Left cardiac atrium (tissue), 4 donors: ENCODE measurements at places on chromosomes 3 and 15. TPM values are rescaled to one million over a fixed set of nuclear protein-coding genes. Genes with fewer than 3 reads are reported as not detected.
A peak's percentile ranks its signal among the peaks of the same experiment; 100 is the strongest.

GRCh38 chr3:10557781-10558373, 52.5 kb upstream of the ATP2B2 start:
- no peak for DNase-seq

CYP19A1 gene
- total RNA-seq: 0.56 TPM

GRCh38 chr15:74392902-74393301, 25.5 kb upstream of the CYP11A1 start:
- no peak for DNase-seq

DNA sequence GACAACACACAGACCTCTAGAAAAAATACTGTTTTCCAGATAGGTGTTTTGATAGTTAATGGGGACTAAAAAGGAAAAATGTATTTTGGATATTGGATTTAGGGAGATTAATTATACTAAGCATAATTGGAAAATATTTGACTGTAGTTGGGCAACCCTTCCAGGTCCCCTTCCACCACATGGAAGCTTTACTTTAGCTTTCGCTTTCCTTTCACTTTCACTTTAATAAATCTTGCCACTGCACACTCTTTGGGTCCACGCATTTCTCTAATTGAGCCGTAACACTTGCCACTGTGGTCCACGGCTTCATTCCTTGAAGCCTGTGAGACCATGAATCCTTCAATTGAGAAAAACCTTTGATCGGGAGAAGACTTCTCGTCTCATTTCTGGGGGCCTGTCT, 15.5 kb downstream of the GLDN start:
- no peak for DNase-seq

DNA sequence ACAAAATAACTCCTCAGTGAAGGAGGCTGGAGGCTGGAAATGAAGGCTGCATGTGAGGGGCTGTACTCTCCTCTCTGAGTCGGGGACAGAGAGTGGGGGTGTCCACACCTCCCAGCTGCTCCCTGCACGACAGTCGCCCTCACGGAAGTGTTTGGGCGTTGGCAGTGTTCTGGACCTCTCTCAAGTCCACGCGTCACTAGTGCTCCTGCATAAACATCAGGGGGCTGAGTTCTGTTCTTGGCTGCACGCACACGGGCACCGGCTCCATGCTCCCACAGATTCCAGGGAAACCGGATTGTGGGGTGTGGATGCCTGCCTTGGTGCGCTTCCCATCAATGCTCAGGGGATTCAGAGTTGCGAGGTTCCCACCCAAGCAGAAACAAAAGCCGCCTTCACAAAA, 7.4 kb downstream of the RASGRF1 start:
- no peak for DNase-seq

DNA sequence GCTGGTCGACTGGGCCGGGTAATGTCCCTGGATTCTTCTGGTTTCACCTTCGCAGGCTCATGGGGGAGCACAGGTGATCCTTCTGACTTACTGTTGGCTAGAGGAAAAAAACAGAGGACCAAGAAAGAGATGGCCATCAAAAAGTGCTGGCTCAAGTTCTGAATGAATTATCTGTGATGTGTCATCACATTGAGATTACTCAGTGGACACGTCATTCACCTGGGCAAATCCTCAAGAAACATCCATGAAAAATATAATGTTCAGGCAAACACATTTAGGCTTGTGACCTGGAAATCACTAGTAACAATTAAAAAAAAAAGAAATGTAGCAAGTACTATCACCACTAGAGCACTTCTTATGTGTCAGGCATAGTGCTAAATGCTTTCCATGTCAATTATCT, 81.5 kb upstream of the SLC2A2 start:
- DNase-seq: no peak

GRCh38 chr3:186580785-186581184, 10.3 kb downstream of the DNAJB11 start:
- DNase-seq: no peak

ZIC1 gene
- not detected for total RNA-seq

DNA sequence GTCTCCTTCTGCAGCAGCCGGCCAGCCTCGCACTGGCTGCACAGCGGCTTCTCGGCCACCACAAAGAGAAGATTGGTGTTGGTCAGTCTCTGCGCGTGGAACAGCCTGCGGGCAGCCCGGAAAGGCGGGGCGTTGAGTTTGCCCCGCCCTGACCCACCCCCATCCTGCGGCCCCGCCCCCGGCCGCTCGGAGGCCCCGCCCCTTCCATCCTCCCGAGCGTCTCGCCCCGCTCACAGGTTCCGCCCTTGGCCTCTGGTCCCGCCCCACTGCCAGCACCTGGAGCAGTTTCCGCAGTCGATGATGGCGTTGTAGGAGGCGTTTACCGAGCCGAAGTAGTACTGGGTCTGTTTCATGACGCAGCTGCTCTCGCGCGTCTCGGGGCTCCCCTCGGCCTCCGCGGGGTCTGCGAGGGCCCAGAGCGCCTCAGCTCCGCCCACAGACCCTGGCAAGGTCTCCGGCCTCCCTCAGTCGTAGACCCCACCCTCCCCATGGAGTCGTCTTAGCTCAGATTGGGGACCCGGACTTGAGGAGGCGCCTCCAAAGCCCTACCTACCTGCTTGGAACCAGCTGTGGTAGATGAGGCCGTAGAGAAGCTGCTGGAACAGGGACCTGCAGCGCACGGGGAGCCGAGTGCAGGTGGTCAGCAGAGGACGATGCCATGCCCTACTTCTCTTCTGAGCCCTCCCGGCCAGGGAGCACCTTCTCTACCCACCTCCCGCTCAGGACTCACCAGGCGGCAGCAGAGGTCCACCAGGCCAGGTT, 5.9 kb upstream of the TMEM115 start:
- peak; percentile 87 for DNase-seq

PRSS50 gene
- not detected for total RNA-seq

SEC11A gene
- 104 TPM for total RNA-seq

RASL12 gene
- 53.3 TPM for total RNA-seq

GOLGA6L10 gene
- 0.34 TPM for total RNA-seq

COL7A1 gene
- 5.2 TPM for total RNA-seq

- peak; percentile 37 for DNase-seq
Observed at GRCh38 chr3:112627419-112627818, 13.5 kb downstream of the CCDC80 start.

GRCh38 chr3:59372346-59372745, 322.5 kb upstream of the CFAP20DC start:
- no peak for DNase-seq

IMPG2 gene
- total RNA-seq: 0.31 TPM

DLEC1 gene
- 0.29 TPM for total RNA-seq

SERPINI1 gene
- total RNA-seq: 4.2 TPM

DNA sequence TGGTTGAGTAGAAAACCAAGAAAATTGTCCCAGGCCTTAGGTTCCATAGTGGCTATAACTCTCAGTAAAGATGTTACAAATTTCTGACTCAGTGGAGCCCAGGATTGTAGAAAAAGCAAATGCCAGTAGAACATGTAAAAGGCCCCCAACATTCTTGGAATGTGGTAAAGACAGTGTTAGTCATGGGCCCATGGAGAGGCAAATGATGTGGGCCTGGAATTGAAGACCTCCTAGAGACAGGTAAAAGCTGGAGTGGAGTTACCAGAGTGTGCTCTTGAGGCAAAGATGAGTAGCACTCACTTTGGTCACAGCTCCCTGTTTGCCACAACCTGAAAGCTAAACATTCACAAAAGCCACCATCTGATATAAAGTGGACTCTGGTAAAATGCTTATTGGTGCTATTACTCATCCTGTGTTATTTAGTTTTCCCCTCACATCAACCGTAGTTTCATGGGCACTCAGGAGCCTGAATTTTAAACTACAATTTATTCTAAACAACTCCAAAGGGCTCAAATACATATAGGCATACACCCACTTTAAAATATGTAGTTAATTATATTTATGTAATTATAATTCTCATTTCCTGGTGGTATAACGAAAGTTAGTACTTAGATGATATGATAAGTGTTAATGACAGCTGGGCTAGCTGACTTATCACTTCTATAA, 359.6 kb upstream of the NECTIN3 start:
- no peak for DNase-seq

DNA sequence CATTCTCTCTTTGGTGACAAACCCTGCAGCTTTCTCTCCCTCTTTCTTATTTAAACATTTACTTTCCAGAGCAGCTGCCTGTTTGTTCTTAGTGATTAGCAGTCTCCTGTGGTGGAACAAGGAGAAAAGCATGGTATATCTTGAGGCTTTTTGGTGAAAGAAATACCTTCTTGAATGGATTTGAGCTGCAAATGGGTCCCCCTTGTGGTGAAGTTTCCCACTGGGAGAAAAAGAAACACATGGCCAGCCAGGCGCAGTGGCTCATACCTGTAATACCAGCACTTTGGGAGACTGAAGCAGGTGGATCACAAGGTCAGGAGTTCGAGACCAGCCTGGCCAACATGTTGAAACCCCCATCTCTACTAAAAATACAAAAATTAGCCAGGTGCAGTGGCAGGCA, 48.3 kb upstream of the ACP3 start:
- no peak for DNase-seq

- peak; percentile 85 for DNase-seq
Observed at GRCh38 chr15:80856809-80857377, 77.7 kb downstream of the CEMIP start.

- DNase-seq: no peak
Observed at GRCh38 chr15:38877471-38877870, 312.9 kb upstream of the RASGRP1 start.

GRCh38 chr3:100256731-100257151, 4.1 kb upstream of the TBC1D23 start:
- no peak for DNase-seq

CFAP91 gene
- 0.58 TPM for total RNA-seq

DNA sequence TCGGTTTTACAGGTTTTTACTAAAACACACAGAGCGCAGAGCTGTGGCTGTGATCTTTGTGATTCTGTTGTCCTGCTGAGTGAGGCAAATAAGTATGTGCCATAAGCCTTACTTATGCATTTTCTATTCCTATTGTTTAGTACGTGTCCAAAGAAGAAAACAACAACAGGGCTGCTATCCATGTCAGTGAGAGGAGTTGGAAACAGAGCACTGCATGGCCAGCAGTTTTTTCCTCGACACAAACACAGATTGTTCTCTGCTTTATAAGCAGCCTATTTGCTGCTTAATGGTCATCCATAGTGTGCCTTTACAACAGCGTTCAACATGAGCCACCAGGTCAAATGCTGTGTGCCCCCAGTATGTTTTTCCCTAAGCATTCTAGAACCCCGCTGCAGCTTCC, 79.8 kb downstream of the SHQ1 start:
- no peak for DNase-seq

DNA sequence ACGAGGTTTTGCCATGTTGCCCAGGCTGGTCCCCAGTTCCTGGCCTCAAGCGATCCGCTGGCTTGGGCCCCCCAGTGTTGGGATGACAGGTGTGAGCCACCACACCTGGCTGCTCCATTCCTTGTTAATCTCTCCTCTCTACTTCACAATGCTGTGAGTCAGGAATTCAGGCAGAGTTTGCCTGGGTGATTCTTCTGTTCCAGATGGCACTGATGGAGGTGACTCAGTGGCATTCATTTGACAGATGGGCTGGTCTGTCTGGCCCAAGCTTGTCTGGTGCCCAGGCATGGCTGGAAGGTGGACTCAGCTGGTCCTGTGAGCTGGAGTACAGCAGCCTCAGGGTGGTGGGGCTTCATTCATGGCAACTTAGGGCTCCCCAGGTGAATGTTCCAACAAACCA, 43.2 kb downstream of the SLC6A20 start:
- no peak for DNase-seq

GRCh38 chr3:169181666-169182065, 481.8 kb downstream of the MECOM start:
- no peak for DNase-seq

- DNase-seq: no peak
Observed at GRCh38 chr3:11289864-11290263, 17.7 kb downstream of the ATG7 start.

PTH1R gene
- total RNA-seq: 5.4 TPM

MAP3K13 gene
- total RNA-seq: 12.5 TPM

DNA sequence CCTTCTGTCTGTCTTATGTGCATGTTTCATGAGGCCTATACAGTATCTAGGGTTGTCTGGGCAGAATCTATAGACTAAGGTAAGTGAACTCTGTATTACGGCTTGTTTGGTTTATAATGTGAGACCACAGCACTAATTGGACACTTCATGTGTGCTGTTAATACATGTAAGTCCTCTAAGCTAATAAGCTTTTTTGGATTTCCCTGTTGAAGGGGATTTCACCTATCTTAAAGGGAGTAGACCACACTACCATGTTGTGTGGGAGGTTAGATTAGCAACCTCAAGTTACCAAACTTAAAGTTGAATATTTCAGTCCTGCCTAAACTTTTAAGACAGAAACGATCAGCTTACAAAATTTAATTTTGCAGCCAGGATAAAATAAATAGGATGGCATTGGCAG, 189.8 kb upstream of the GOLIM4 start:
- no peak for DNase-seq
